ENCODE measurements at places on chromosomes 7 and 10.
A peak's percentile ranks its signal among the peaks of the same experiment; 100 is the strongest.

GRCh38 chr10:59844436-59844835 lies 61.9 kb downstream of the CCDC6 start:
- DNase-seq: no peak

- no peak for DNase-seq
These were observed 296.3 kb upstream of the GALNT17 start for GRCh38 chr7:70835658-70836057.

DNA sequence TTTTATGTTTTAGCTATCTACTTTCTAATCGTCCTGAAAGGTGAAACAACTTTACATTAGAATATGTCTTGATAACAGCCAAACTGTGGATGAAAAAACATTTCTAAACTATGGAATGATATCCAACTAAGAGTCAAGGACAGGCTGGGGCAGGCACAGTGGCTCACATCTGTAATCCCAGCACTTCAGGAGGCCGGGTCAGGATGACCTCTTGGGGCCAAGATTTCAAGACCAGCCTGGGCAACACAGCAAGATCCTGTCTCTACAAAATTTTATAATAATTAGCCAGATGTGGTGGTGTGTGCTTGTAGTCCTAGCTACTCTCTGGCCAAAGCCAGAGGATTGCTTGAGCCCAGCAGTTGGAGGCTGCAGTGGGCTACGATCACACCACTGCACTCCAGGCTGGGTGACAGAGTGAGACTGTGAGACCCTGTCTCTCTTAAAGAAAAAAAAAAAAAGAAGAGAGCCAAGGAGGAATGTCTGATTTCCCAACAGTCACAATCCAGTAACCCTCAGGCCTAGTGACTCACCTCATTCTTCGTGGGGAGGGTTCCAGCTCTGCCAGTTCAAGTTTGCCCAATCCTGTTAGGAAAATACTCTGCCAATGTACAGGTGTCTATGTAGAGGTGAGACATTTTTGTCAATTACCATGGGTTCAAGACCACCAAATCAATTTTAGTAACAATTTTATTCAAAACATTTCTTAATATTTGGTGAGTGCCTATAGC lies 14.6 kb upstream of the FZD1 start:
- DNase-seq: no peak

DNA sequence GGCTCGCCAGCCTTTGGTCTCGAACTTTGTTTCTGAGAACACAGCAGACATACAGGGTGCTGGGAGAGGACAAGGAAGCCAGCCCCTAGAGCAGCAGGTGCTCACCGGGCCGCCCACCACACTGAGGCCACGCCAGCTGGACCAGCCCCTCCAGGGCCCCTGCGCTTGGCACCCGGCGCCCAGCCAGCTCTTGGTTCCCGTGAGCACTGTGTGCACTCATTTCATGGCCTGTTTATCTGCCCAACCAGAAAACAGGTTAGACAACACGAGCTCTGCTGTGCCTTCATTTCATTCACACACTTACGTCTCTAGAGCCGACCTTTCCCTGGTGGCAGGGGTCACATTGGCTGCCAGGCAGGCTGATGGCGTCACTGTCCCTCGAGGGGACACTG lies 104.0 kb downstream of the CYTH3 start:
- DNase-seq: no peak

DNA sequence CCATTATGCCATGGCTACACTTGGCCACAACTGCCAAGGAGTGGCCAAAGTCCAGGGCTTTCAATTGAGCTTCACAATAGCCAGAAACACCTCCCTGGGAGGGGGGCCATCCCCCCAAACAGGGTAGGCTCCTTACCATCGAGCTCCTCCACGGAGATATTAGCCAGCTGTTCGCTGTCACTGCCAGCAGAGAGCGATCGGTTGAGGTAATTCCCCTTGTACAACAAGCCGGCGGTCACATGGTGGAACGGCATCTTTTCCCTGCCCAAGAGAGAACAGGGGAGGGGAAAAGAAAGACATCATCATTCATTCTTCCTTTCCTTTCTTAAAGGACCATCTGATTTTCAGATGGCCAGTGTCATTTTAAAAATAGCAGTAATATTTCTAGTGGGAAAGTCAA lies 133.6 kb downstream of the CALN1 start:
- DNase-seq: no peak

- DNase-seq: no peak
These were observed 76.7 kb upstream of the SFMBT2 start for GRCh38 chr10:7487528-7487927.

DNA sequence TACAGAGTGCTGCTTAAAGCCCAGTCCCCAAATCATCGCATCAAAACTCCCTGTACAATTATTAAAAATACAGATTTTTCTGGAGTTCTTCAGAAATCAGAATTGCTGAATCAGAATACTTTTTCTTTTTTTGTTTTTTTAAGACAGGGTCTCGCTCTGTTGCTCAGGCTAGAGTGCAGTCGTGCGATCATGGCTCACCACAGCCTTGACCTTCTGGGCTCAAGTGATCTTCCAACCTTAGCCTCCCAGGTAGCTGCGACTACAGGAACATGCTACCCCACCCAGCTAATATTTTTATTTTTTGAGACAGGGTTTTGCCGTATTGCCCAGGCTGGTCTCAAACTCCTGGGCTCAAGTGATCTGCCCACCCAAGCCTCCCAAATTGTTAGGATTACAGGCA lies 3.9 kb downstream of the BBIP1 start:
- no peak for DNase-seq

- DNase-seq: no peak
These were observed 194.4 kb upstream of the C7orf33 start for GRCh38 chr7:148395990-148396716.

- DNase-seq: no peak
These were observed 5.5 kb downstream of the SGCE start for GRCh38 chr7:94650147-94651051.

GRCh38 chr7:26620352-26620751 lies 244.0 kb downstream of the SKAP2 start:
- peak; percentile 78 for DNase-seq

DNA sequence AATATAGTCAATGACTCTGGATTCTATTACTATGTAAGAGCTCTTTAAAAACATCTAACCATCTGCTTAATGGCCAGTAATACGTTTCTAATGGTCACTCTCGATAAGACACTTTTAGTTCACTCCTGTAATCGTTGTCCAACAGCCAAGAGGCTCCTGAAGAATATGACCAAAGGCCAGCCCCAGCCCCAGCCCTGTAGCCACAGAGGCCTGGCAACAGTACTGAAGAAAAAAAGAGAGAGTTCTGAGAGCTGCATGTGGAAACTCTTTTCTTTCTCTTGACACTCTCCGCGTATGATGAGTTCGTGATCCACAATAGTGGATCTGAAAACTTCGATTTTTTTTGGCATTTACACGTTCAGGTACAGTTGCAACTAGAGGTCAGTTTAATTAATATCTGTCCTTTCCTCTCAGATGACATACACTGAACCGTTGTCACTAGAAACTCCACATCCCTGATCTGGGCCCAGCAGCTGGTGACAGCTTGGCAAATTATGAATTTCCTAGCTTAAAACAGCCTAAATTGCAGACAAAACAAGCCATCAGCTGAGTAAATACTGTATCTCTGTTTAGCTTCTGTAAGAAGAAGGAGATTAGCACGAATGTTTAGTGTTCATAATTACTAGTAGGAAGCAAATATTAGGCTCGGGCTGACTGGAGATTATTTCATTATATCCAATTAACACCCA lies 456.7 kb downstream of the LRMDA start:
- DNase-seq: no peak

GRCh38 chr7:157610671-157611295 lies 274.0 kb downstream of the DNAJB6 start:
- no peak for DNase-seq

- DNase-seq: peak; percentile 50
These were observed 34.6 kb downstream of the AGK start for GRCh38 chr7:141585592-141586510.
